A549 treated with dexamethasone at 1 μM for 4 hours (cell line): ENCODE measurements at places on chromosomes 6 and 20. TPM values are rescaled to one million over a fixed set of nuclear protein-coding genes. Genes with fewer than 3 reads are reported as not detected.

MACROD2 gene
- 0.26 to 0.64 TPM (median 0.51 TPM) in 5 replicates for total RNA-seq

ANKRD66 gene
- total RNA-seq, result not detected in 5 replicates

ACTL10 gene
- total RNA-seq, result not detected in 5 replicates

RAE1 gene
- total RNA-seq, result 60.3 to 68.9 TPM (median 62.5 TPM) in 5 replicates

ERVFRD-1 gene
- not detected in 5 replicates for total RNA-seq

PBOV1 gene
- total RNA-seq, result not detected in 5 replicates
